ENCODE measurements at places on chromosomes 2 and 18. TPM values are rescaled to one million over a fixed set of nuclear protein-coding genes. Genes with fewer than 3 reads are reported as not detected.

The MDH1B gene
- total RNA-seq = 1.4 TPM

The PPP4R1 gene
- total RNA-seq = 77.3 TPM

The SMCHD1 gene
- 97.0 TPM for total RNA-seq

The GLI2 gene
- total RNA-seq = 11.3 TPM

The MAB21L4 gene
- not detected for total RNA-seq

The ALLC gene
- total RNA-seq = not detected

The ATP6V1B1 gene
- 0.71 TPM for total RNA-seq

The RAX gene
- total RNA-seq = not detected

The MYO5B gene
- total RNA-seq = 0.18 TPM

The TTN gene
- total RNA-seq = under 0.01 TPM

The THSD7B gene
- 0.09 TPM for total RNA-seq

The KIF3C gene
- 7.0 TPM for total RNA-seq

The HJURP gene
- total RNA-seq = 2.4 TPM

The TFPI gene
- total RNA-seq = 292 TPM

The IL1RL2 gene
- 1.5 TPM for total RNA-seq

The POTEI gene
- under 0.01 TPM for total RNA-seq

All from smooth muscle cell of bladder (primary cell).